ENCODE measurements at places on chromosomes 7 and 10. TPM values are rescaled to one million over a fixed set of nuclear protein-coding genes. Genes with fewer than 3 reads are reported as not detected.

The LRRN3 gene
- not detected for total RNA-seq

The ATOH7 gene
- total RNA-seq, result not detected

- peak overlapping the region; percentile 62 for H3K4me3 ChIP-seq
- DNase-seq, result peak; percentile 46
- peaks cover 4% of the 10 kb centered on the region for H3K4me1 ChIP-seq
- peaks cover 30% of the 10 kb centered on the region for H3K27me3 ChIP-seq
- no peaks in the 10 kb centered on the region for H3K36me3 ChIP-seq
These were observed 1.5 kb downstream of the MKX start for GRCh38 chr10:27743877-27744801.

- DNase-seq, result no peak
- H3K4me3 ChIP-seq, result no peak overlapping the region
- no peaks in the 10 kb centered on the region for H3K4me1 ChIP-seq
- H3K27me3 ChIP-seq, result no peaks in the 10 kb centered on the region
- peak overlapping the region; percentile 31 for H3K27ac ChIP-seq
- H3K36me3 ChIP-seq, result no peaks in the 10 kb centered on the region
These were observed 21.2 kb downstream of the GLCCI1 start for GRCh38 chr7:7989616-7990440.

GRCh38 chr7:128121711-128122530 lies 90.7 kb upstream of the LRRC4 start:
- no peaks in the 10 kb centered on the region for H3K36me3 ChIP-seq
- H3K27ac ChIP-seq, result no peak overlapping the region
- H3K4me3 ChIP-seq, result no peak overlapping the region
- no peaks in the 10 kb centered on the region for H3K27me3 ChIP-seq
- H3K4me1 ChIP-seq, result no peaks in the 10 kb centered on the region

GRCh38 chr7:100585511-100586265 lies at the start of gene LRCH4:
Gene LRCH4, minus strand, starts transcription at chr7:100586129. Its CDS starts 29 bp downstream, at chr7:100586100.
- no peaks in the 10 kb centered on the region for H3K27me3 ChIP-seq
- peaks cover 6% of the 10 kb centered on the region for H3K4me1 ChIP-seq

DNA sequence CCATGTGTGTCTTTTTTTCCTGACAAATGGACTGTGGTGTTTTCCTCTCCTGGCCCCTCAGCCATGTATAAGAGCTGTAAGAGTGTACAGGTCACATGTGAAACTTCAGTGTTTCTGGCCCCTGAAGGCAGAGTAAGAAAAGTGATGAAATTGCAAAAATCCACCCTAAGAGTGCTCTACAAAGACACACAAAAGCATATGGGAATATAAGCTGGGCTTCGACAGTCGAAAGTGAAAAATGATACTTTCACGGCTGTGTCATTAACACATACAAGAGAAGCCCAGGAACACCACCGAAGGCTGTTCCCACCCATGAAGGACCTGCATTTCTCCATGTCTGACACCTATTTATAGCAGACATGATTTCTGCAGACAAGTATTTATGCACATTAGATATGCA lies 192.2 kb downstream of the PARD3 start:
- no peak for DNase-seq
- no peak overlapping the region for H3K4me3 ChIP-seq
- H3K27ac ChIP-seq, result no peak overlapping the region
- H3K36me3 ChIP-seq, result no peaks in the 10 kb centered on the region
